ENCODE measurements at places on chromosomes 16 and 17.

GRCh38 chr16:75780669-75781068, 54.4 kb upstream of the CPHXL start:
- DNase-seq = no peak

DNA sequence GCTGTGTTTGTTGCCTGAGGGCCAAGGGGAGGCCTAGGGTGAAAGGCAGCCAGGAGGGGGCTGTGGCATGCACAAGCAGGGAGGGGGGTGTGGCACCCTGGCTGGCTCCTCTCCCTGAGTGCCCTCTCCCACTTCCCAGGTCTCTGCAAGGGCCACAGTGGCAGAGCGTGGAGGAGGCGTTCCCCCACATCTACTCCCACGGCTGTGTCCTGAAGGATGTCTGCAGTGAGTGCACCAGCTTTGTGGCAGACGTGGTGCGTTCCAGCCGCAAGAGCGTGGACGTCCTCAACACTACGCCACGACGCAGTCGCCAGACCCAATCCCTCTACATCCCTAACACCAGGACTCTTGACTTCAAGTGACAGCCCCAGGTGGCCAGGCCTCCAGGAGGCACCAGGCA, 3.5 kb upstream of the TCF25 start:
- no peak for DNase-seq

DNA sequence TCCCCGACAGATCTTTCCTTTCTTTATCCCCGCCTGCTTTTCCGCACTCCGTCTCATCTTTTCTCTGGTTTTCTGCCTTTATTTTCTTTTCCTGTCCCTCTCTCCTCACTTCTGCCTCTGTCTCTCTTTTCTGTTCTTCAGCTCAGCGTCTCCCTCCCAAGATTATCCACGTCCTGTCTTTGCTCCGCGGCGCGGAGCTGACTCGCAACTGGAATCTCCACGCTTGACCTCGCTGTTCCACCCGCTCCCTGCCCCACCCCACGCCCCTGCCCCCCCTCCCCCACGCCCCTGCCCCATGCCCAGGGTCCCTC, 4.9 kb upstream of the LHX1 start:
- no peak for DNase-seq

DNA sequence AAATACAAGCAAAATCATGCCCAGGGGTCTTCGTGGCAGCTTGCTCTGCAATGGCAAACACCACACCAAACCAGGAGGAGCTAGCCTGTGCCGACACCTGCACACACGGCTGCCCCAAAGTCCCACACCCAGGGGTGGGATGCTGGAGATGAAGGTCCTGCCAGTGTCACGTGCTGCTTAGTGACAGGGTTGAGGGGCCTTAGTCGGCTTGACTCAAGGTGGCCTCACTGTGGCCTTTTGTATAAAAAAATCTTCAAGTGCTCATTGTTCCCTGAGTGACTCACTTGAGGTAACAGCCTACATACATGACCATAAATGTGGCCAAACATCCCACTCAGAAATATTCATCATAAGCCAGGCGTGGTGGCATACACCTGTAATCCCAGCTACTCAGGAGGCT, 7.3 kb downstream of the TRIM65 start:
- DNase-seq = no peak

DNA sequence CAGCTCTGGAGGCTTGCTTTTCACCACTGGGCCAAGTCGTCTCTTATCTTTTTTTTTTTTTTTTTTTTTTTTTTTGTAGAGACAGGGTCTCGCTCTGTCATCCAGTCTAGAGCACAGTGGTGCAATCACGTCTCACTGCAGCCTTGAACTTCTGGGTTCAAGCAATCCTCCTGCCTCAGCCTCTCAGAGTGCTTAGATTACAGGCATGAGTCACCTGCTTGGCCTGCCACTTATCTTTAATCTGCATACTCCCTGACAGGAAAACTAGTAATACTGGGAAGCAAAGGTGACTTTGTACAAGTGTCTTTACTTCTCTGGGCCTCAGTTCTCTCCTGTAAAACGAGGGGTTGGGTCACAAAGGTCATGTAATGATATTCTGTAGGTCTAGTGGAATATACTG, 15.0 kb downstream of the NTN1 start:
- no peak for DNase-seq

- DNase-seq = no peak
Observed at GRCh38 chr17:73791631-73792030, 147.4 kb upstream of the SDK2 start.

DNA sequence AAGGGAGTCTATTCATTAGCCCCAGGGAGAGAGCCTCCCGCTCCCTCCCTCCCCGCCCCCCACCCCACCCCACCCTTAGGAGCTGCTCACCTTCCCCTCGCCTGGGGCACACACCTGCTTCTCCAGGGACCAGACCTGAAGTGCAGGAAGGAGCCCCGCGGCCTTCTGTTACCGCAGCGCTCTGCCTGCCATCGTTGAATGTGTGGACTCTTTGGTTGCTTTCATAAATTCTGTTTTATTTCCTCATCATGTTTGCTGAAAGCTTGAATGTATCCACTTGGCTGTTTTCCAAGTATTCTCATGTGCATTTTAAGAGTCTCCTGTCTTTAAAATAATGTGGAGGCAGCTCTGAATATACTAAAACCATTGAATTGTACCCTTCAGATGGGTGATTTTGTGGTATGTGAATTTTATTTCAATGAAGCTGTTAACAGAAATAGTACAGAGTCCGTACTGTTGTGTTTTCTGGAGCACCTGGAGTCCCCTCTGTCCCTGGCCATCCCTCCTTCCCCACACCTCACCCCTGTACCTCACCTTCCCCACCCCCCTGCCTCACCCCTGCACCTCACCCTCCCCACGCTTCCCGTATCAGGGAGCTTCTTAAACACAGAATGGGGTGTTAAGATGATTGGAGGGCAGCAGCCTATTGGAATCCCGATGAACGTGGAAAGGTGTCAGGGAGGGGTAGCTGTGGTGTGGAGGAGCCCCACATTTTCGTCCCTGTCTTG, 25.5 kb downstream of the RAB11FIP3 start:
- DNase-seq = no peak

DNA sequence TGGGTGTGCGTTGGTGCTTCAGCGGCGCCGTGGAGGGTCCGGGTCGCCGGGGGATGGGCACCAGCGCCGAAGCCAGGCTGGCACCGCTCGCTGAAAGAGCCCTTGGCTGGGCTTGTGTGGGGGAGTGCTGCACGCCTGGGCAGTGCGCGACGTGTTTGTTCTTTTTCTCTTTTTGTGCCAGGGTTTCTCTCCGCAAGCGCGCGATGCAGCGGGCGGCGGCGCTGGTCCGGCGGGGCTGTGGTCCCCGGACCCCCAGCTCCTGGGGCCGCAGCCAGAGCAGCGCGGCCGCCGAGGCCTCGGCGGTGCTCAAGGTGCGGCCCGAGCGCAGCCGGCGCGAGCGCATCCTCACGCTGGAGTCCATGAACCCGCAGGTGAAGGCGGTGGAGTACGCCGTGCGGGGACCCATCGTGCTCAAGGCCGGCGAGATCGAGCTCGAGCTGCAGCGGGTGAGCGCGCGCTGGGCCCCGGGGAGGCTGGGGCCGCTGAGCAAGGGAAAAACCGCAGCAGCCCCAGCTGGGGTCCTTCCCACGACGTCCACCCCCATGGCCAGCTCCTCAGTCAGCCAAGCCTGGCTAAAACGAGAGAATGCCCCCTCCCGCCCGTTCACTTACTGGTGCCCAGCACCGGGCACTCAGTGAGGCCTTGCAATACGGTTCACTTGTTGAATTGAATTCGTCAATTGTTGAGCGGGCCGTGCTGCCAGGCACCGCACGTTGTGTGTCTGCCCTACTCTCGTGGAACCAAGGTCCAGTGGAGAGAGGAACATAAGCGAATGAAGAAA, 541 bp downstream of the GPT2 start:
- DNase-seq = no peak

- DNase-seq = no peak
Observed at GRCh38 chr17:73776351-73777130, 132.3 kb upstream of the SDK2 start.

DNA sequence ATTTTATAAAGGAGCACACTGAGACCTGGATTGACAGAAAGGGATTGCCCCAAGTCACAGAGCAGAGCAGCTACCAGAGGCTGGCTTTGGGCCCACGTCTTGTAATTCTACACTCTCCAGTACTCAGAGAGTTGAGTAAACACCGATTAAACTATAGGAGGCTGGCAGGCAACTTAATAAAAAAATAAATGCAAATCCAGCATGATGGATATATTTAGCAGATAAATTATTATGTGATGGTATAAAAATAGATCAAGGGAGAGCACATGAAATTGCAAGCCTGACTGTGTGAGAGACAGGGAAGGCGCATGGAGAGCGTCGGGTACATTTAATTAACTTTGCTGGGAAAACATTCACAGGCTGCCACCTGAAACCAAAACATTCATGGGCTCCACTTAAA, 87.7 kb upstream of the CCL2 start:
- no peak for DNase-seq

DNA sequence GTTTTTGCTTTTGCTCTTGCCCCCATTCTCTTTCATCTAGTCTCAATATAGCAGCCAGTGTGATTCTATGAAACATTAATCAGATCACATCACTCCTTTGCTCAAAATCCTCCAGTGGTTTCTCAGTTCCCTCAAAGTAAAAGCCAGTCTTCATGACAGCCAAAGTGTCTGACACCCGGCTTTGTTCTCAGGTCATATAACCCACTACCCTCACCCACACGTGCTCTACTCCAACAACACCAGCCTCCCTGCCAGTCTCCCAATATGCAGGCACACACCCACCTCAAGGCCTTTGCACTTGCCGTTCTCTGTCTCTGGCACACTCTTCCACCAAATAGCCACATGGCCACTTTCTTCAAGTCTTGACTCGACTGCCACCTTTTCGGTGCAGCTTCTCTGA, 4.4 kb downstream of the MTMR4 start:
- no peak for DNase-seq

DNA sequence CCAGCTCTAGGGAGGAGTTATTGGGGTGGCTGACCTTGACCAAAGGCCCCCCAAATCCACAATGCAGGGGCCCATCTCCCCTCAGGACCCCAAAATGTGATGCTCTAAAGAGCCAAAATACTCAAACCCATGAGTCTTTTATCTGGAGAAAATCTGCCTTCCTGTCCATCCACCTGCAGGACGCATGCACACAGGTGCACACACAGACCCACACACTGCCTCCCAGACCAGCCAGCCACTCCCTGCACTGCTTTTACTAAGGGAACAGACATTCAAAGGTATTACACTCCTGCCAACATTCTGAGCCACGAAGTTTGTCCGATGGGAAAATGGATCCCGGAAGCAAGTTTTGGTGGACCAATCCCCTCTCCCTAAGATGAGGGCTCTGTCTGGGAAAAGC, 76.1 kb upstream of the CDH5 start:
- DNase-seq = no peak

GRCh38 chr17:68909066-68909465, 46.1 kb downstream of the ABCA8 start:
- DNase-seq = peak; percentile 96

DNA sequence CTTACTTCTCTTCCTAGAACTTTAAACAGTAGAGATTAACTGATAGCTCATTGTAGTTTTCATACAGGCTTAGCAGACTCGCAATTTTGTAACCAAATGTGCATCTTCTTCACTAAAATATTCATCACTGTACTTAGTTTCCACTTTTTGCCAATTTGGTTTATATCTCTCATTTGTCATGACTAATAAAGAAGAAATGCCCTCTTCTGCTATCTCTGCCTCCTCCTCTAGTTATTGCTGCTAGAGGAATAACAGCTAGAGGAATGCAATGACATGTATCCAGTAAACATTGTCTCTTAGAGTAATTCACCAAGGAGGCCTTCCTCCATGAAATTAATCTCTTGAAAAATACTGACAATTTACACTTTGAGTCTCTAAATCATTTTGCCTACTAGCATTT, 115.5 kb upstream of the COX10 start:
- peak; percentile 45 for DNase-seq

DNA sequence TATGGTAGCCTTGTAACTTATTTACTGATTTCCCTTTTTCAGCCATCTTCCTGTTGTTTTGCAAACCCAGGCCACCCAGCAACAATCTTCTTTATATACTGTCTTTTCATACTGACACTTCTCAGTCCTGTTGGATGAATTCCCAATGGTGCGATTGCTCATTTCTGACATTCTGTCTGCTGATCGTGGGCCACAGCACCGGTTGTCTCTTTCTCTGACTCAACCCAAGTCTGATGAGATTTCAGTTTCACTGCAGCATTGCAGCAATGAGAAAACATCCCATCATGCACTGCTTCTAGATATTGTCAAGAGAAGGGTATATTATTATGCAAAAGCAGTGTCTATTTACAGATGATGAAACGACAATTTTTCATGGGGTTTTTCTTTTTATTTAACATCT, 349.2 kb upstream of the HSBP1 start:
- DNase-seq = peak; percentile 36

GRCh38 chr17:28901866-28902818, 737 bp downstream of the DHRS13 start:
- no peak for DNase-seq

- DNase-seq = no peak
Observed at GRCh38 chr16:24977678-24978075, 37.5 kb downstream of the ARHGAP17 start.

DNA sequence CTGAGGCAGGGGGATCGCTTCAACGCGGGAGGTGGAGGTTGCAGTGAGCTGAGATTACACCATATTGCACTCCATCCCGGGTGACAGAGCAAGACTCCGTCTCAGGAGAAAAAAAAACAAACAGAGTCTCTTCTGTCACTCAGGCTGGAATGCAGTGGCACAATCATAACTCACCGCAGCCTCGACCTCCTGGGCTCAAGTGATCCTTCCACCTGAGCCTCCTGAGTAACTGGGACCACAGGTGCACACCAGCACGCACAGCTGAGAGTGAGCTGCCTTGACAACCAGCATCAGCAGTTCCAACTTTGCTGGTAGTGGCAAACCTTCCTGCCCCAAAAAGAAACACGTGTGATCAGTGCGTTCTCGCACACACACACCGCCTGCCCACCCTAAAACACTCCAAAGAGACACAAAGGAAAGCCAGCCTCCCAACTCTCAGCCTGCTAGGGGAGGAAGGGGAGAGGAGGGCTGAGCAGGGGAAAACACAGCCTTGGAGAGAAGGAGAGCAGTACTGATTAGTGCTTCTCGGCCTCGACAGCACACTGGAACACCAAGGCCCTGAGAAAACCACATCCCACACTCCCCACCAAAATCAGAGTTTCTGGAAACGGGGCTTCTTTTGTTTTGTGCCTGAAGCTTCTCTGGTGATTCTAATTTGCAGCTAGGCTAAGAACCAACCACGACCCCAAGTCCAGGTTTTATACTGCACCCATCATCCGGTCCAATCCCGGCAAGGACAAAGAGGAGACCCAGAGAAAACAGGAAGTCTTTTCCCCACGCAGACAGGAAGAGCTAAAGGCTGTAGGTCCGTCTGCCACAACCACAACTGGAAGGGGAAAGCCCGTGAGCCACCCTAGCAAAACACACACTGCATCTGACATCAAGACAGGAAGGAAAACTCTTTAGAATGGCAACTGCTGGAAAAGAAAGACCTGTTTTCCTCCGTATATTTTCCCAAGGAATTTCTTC, 28.8 kb downstream of the ZCCHC14 start:
- no peak for DNase-seq

DNA sequence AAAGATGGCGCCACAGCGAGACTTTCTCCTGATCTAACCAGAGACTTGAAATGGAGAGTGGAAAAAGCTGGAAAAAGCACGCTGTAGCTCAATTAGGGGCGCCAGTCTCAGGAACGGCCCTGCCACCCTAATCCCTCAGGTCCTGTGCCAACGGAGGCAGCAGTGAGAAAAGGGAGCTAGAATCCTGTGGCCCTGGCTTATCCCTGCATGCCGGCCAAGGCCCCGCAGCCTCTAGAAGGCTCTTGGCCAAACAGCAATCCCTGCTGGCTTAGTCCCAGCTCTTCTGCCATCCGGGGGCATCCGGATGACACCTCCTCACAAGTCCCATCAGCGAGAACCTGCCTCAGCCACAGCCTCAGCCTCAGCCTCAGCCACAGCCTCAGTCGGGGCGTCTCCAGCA, 69.8 kb downstream of the MRM3 start:
- no peak for DNase-seq

GRCh38 chr16:3575491-3575890, 1.7 kb downstream of the NLRC3 start:
- DNase-seq = no peak

Data from GM04503 (cell line).